Thoracic aorta (tissue), 2 donors: ENCODE measurements at places on chromosomes 2 and 18.

GRCh38 chr2:155391613-155392130, 693.2 kb downstream of the KCNJ3 start:
- no peak for DNase-seq

DNA sequence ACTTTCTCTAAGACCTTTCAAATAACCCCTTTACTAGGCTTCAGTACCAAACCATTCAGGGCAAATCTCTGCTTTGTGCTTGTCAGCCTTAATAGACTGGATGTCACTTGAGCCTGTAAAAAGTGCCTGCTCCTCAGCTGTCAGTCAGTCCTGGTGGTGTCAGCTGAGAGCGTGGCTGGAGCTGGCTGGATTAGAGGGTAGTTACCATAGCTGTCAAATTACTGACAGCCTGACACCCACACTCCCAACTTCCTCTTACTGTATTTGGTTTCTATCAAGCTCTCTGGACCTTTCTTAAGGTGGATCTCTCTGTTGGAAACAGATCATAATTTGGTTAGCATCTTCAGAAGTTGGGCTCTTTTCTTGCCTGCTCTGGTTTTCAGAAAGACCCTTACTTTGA, 371.4 kb upstream of the ATP5MC3 start:
- DNase-seq: no peak

DNA sequence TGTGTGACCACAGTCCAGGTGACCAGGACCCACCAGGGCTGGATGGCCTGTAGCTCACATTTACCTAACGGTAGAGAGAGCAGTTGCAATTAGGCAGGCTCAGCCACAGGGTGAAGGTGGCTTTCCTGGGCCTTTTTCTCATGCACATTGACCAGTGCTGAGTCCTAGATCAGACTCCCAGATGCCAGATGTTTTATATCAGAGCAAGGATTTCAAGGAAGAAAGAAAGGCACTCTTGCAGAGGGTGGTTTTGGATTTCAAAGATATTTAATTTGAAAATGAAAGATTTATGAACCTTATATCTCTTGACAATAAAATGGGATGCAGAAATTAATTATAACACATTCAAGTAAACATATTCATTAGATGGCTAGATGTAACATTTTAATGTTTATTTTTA, 694.2 kb upstream of the GYPC start:
- DNase-seq: no peak

GRCh38 chr2:10028988-10029874, 14.1 kb upstream of the KLF11 start:
- no peak for DNase-seq

- DNase-seq: no peak
Measured at GRCh38 chr18:59940068-59940467, 40.3 kb downstream of the PMAIP1 start.

DNA sequence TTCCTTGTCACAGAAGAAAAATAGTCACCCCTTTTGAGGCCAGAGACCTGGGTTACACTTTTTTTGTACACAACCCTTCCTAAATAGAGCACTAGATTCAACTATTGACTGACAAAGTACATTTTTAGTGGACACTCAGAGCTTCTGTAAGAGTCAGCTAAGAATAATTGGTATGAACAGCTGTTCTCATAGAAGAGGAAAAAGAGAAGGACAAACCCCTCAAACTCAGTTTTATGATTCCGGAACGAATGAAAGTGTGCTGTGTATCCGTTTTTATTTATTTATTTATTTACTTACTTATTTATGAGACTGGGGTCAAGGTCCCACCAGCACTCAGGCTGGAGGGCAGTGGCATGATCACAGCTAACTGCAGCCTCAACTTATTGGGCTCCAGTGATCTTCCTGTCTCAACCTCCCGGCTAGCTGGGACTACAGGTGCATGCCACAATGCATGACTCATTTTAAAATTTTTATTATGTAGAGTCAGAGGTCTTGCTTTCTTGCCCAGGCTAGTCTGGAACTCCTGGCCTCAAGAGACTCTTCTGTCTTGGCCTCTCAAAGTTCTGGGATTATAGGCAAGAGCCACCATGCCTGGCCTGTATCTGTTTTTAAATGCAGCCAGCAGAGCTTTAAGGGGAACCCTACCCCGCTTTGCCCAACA, 36.0 kb upstream of the FZD5 start:
- DNase-seq: no peak

GRCh38 chr2:102245266-102246151, 58.7 kb downstream of the IL1RL2 start:
- DNase-seq: no peak

GRCh38 chr2:181241797-181242196, 215.4 kb upstream of the ITGA4 start:
- no peak for DNase-seq
